Fibroblast of skin of left quadriceps (primary cell): ENCODE measurements at places on chromosomes 4 and X.

- peak; percentile 76 for DNase-seq
Observed at GRCh38 chrX:155767051-155767875, 113.9 kb upstream of the VAMP7 start.

GRCh38 chr4:141676087-141676670, 39.8 kb downstream of the IL15 start:
- DNase-seq, result no peak

DNA sequence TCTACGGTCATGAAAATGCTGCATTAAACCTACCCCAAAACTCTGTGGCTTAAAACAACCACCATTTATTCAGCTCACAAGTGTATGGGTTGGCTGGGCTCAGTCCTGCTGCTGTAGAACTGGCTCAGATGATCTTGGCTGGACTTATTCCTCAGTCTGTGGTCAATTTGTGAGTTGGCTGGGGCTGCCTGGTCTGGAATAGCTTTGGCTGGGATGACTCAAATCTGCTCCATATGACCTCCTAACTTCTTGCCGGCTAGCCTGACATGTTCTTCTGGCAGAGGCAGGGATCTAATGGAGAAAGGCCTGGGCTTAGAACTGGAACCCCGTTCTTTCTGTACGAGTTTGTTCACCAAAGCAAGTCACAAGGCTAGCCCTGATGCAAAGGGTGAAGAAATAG, 71.7 kb downstream of the CFAP299 start:
- peak; percentile 14 for DNase-seq

DNA sequence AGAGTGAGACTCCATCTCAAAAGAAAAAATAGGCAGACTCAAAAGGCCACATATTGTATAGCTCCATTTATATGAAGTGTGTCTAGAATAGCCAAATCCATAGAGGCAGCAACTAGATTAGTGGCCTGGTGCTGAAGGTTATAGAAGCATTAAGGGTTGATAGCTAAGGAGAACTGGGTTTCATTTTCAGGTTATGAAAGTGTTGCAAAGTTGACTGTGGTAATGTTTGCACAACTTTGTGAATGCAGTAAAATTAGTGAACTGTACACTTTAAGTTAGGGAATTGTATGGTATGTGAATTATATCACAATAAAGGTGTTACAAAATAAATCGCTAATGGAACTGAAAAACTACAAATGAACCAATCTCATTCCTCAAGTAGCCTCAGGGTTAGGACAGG, 28.3 kb downstream of the TXLNG start:
- no peak for DNase-seq

DNA sequence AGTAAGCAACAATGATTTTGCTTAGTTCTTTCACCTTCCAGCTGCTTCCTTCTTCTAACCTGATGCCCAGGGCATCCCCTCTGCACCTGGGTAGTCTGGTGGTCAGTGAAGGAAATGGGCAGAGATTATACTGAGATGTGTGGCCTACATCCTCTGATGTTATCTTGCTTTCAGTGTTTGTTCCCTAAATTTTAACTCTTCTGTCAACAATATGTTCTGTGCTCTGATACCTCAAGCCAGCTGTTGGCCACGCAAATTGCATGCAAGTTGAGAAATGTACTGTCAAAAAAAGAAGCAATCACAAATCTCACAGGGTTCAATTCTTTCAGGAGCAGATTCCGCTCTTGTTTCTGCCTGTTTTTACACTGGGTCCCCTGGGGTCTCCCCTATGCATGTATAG, 73.8 kb downstream of the FBXW7 start:
- no peak for DNase-seq

DNA sequence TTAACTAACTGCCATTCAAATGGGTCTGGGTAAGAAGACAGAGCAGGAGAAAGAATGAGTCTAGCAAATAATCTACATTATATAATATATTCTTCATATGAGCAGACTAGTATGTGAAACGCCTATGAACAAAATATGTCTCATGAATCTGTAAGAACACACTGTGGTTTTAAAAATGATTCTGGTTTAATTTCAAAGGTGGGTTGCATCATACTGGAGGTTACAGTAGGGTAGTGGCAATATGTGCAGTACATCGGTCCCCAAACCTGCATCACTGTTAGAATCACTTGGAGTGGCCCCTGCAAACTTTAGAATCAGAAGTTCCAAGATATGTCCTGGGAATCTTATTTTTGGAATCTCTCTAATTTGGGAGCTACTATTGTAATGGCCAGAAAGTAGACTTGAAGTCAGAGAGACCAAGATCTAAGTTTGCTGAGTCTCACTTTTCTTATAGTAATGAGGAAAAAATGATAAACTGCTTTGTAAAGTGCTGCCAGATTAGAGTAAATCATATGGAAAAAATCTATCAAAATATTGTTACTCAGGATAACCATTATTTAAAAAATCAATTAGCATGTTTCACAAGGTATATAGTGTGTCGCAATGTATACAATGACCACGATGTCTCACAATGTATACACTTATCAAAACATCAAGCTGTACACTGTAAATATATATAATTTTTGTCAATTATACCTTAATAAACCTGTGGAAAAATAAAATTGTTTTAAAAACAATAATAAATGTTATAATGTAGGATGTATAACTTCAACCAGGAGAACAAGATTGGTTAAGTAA, 37.9 kb upstream of the ARSJ start:
- DNase-seq, result no peak

DNA sequence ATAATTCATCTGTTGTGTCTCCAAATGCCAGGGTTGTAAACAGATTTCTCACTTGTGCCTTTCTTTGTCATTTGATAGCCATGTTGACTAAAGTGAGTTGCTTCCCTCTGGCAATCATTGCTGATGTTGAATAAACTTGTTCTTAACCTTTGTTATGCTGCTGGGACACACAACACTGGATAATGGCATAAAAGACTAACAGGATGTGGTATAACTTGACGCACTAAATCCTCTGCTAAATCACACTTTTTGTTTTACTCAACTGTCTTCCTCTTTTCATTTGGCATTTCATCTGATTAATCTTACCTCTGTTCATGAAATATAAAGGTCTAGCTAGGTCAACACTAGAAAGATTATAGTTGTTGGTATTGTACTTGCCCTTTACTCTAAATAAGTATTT, 17.6 kb upstream of the CXCL5 start:
- DNase-seq, result no peak

- no peak for DNase-seq
Observed at GRCh38 chr4:142776026-142776425, 70.1 kb downstream of the INPP4B start.

- DNase-seq, result no peak
Observed at GRCh38 chr4:134955059-134955458, 753.5 kb upstream of the PABPC4L start.

GRCh38 chrX:44568196-44568595, 25.5 kb upstream of the FUNDC1 start:
- no peak for DNase-seq

DNA sequence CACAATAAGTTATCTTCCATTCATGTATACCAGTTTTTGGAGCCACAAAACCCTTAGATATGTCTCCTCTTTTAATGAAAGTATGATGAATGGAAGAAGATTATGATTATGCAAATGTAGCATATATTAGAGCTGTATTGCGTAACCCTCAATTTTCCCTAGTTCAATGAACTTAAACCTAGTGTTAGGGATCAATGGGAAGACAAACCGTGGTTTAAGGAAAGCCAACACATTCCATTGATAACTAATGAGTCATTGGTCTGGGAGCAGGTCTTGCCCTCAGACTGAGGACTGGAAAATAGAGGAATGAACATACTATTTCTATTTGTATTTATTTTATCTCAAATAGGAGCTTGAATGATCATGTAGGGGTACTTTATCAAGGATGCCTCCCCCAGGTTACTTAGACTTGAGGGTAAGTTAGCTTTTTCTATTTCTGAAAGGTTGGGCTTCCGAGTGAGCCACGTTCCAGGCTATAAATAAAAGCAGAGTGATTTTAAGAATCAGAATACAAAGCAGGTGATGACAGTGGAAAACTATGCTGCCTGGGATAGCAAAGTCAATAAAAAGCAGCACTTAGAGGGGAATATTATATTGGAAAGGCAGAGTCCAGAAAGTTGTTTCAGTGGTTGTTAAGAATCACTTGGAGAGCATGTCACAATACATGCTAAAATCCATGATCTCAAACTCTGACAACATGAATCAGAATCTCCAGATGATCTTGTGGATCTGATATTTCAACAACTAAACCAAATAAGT, 356.0 kb downstream of the ADAM29 start:
- no peak for DNase-seq

DNA sequence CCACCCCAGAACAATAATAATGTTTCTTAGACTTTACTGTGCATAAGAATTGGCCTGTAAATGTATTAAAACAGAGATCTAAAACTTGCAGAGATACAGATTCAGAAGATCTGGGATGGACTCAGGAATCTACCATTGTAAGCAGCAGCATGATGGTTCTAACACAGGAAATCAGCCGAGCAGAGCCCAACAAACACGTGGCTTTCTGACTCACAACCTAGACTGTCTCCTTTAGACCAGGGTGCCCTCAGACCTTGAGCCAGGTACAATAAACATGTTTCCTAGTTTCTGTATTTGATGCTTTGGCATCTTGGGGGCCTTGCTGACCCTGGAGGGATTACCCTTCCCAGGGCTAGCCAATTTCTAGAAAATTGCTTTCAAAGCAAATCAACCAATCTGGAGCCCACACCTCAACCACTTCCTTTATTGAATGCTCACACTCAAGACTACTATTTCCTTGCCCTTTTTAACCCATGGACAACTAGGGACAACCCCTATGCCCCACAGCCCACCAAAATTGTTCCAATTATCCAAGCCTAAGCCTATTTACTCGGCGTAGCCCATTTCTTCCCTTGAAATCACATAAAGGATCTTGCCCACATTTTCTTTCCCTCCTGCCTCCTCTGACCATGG, 80.5 kb downstream of the TBC1D9 start:
- no peak for DNase-seq

DNA sequence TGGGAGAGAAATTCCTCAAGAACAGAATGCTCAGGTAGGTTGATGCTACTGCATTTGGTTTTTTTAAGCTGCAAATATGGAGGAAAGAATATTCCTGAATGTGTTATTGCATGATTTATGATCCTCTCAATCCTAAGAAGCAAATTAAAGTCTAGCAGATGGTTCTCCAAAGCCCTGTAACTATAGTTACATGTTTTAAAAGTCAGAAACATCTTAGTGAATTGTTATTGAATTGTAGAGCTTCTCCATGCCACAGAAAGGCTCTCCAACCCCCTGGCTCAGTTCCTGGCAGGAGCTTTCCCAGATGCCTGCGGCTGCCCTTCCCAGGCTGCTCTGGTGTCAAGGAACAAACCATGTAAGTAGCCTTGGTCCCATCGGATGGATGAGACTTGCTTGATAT, 227.8 kb upstream of the GATB start:
- DNase-seq, result no peak

DNA sequence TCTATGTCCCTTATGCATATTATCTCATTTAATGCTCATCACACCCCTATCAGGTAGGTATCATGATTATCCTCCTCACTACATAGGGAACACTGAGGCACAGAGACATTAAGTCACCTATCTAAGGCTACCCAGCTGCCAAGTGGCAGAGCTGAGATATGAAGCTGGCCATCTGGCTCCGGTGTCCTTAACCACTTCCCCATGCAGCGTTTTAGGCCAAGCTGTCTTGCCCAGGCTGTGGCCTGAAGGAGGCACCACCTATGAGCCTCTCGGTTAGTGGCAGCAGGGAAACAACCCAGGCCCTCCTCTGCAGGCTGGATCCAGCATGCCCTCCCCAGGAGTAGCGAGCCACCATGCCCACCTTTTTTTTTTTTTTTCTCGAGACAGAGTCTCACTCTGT, 16.3 kb downstream of the PJA1 start:
- no peak for DNase-seq

DNA sequence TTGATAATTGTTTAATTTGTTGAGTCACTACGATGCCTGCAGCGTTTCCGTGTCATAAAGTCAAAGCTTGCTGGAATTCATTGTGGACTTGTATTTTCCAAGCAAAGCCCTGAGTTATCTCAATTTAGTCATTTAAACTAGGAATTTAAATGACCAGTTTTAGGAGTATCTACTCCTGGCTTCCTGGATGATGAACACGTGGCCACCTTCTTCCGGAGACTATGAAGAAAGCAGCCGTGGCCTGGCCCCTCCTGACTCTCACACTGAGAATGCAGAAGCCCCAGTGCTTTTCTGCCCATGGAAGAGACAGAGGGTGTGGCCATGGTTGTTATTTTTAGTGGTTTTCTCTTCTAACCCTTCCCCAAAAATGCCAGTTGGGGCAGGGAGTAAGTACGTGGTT, 250.7 kb upstream of the GATB start:
- no peak for DNase-seq

DNA sequence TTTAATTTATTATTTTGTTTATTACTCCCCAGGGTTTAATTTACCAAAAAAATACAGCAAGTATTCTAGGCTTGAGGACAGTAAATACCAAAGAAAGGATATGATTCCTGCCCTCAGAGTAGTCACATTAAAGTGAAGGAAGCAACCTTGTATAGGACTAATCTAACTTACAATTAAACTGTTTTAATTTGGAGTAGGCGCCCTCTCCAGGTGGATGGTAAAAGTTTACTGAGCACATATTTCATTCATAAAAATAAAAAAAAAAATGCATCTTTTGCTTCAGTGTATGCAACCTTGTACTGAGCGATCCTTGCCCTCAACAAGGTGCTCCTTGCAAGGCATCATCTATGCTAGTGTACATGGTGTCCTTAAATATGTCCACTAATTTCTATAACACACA, 72.0 kb upstream of the MAGEB16 start:
- DNase-seq, result no peak

GRCh38 chrX:111387470-111388070, 24.4 kb downstream of the DCX start:
- no peak for DNase-seq

DNA sequence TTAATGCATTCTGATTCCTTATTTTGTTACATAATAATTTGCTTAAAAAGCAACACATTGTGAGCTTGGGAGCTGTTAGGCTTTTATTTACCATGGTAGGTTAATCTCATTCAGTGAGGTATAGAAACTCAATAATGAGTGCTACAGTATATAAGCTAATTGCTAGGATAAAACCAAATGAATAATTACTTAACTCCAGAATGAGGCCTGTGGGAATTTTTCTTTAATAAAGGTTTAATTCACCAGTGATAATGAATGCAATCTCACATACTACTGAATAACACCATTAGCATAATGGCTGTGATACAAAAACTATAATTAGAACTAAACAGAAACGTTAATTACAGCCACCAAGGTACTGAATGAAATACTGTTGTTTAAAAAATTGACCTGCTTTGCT, 326.3 kb downstream of the IQCM start:
- DNase-seq, result no peak

DNA sequence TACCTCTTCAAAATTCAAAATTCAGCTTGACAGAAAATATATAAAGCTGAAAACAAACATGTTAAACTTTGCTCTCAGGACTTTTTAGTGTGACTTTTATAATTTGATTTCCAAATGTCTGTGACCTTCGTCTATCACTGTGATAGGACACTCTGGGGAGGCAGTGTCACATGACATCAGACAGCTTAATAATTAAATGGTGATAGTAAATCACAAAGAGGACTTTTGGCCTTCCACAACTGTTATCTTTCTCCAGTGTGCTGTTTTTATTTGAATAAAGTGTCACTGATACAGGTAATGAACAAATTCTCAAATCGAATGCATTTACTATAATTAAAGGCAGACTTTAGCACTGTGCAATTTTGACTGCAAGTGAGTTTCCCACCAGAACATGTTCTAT, 83.1 kb downstream of the MID1 start:
- DNase-seq, result no peak

- no peak for DNase-seq
Observed at GRCh38 chr4:20672262-20672661, 28.0 kb upstream of the PACRGL start.
